ENCODE measurements at places on chromosomes 5 and 9.

GRCh38 chr5:114838937-114839336 is 330.8 kb downstream of the TRIM36 start:
- DNase-seq = no peak

GRCh38 chr5:77255617-77256016 is 45.1 kb downstream of the PDE8B start:
- DNase-seq = no peak

DNA sequence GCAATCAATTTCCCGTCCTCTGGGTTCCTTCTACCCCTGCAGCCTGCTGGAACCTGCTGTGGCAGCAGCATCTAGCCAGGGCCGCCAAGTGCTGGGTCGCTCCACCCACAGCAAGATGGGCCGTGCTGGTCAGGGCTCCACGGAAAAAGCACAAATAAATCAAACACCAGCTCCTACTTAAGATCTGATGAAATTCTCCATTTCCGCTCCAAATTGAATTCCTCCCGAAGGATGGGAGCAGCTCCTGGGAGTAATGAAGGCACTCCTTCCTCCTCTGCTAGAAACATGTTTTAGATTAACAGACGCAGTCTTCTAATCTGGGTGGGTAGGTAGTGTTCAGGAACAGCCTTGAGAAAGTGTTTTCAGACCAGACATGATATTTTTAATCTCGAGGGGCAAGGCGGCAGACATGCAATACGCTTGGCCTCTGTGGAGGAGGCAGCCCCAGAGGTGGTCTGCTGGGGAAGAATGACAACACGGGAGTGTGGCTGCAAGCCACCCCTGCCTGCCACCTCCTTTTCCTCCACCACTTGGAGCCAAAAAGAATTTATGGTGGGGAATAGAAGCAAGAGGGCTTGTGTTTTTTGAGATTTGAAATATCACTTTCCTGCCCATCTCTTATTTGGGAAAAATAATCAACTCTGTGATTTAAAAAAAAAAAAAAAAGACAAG is 194.1 kb downstream of the AOPEP start:
- DNase-seq = no peak

DNA sequence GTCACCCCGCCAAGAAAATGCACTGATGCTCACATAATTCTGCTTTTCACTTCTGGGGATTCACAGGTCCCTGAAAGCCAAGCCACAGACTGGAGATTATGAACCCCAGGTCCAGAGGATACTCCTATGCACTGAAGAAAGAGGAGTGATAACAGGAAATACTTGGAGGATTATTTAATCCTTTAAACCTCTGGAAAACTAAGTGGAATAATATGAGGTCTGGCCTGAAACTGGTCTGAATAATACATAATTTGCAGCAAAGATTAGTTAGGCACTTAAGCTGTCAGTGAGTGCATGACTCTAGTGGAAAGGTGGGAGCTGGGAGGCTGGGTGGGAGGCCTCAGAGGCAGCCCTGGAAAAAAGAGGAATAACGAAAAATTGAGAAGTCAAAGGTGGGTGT is 45.7 kb downstream of the MARCHF3 start:
- no peak for DNase-seq

DNA sequence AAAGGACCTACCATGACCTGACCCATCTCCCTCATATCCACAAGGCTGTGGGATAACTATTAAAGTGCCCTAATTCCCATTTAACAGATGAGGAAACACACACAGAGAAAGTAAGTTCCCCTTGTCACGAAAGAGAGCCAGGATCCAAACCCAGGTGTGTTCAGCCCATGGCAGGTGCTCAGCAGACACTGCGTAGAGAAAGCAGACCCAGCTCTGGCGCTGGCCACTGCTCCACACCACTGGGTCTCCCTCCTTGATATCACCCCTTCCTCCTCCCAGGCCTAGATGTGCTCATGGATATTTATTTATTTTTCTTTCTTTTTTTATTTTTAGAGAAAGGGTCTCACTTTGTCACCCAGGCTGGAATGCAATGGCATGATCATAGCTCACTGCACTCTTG is 24.0 kb upstream of the CORO2A start:
- DNase-seq = no peak

GRCh38 chr5:52886206-52886605 is 98.5 kb downstream of the ITGA1 start:
- DNase-seq = no peak

GRCh38 chr5:1878050-1878849 is 4.5 kb downstream of the IRX4 start:
- DNase-seq = no peak

DNA sequence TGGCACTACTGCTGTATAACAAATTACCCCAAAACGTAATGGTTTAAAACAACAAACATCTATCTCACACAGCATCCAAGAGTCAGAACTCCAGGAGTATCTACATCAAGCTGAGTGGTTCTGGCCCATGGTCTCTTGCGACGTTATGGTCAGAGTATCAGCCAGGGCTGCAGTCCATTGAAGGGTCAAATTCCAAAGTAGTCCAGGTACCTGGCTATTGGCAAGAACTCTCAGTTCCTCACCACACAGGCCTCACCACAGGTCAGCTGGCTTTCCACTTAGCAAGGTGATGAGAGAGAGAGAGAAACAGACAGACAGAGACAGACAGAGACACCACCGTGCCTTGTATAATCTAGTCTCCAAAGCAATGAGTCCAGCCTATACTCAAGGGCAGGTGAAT is 22.6 kb downstream of the EPB41L4A start:
- DNase-seq = no peak

DNA sequence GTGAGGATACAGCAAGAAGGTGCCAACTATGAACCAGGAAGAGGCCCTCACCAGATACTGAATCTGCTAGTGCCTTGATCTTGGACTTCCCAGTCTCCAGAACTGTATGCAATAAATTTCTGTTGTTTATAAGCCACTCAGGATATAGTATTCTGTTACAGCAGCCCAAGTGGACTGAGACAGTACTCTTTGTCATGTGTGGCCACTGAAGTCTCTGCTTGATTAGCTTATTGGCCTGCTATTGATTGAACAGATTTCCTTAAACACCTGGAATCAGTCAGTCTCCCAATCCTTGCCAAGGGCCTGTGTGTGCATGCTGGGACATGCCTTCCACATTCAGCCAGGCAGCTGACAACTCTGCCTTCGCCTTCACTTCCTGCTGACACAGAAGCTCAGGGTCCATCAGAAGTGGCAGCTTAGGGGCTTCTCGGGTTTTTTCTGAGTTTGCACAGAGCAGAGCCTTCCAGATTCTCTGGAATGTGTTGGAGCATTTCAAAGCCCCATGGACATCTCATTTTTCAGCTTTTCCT is 13.7 kb upstream of the ROR2 start:
- no peak for DNase-seq

DNA sequence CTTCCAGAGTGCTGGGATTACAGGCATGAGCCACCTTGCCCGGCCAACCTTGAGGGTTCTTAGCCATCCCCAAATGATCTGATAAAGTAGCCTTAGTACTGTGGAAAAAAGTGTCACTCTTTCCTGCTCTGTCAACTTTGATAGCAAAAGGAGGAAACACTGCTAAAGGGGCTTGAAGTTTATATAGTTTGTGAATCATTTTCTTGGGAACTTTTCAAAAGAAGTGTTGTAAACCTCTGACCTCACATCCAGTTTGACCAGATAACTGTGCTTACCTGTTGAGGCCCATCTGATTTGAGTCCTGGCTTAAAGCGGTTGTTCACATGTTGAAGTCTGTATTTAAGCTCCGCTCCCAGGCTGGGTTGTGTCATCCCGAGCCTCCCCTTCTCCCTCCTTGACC is 303.3 kb downstream of the DOCK8 start:
- DNase-seq = no peak
